ENCODE measurements at places on chromosomes 16 and 17. TPM values are rescaled to one million over a fixed set of nuclear protein-coding genes. Genes with fewer than 3 reads are reported as not detected.
A peak's percentile ranks its signal among the peaks of the same experiment; 100 is the strongest.

Gene SLFN14
- not detected for total RNA-seq

Gene CLEC3A
- not detected for total RNA-seq

Gene CCL4L2
- not detected for total RNA-seq

Gene HBA2
- not detected for total RNA-seq

Gene CAPNS2
- total RNA-seq = not detected

Gene PHKG2
- total RNA-seq = 54.1 TPM

Gene ABCC3
- 0.86 TPM for total RNA-seq

Gene HELZ
- total RNA-seq = 100 TPM

Gene MYCBPAP
- 5.3 TPM for total RNA-seq

GRCh38 chr17:33459078-33459940 is 166.2 kb upstream of the ASIC2 start:
- H3K4me1 ChIP-seq = no peaks in the 10 kb centered on the region
- no peaks in the 10 kb centered on the region for H3K36me3 ChIP-seq
- H3K27ac ChIP-seq = no peak overlapping the region
- DNase-seq = no peak

DNA sequence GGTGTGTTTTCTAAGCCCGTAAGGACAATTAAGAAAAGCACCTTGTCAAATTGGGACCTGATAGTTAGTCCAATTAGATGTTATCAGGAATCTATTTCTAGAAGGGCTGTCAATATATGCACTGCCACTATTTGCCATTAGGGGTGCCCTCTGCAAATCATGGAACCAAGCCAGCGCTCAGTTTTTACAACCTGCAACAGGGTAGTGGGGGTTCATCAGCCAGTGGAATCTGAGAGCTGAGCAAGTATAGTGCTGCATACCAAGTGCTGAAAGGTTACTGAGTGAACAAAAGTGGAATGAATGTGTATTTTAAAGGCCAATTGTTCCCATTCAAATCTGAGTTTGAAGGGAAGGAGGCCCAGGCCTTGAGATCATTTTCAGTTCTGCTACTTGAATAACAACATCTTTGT is 10.4 kb downstream of the PRR11 start:
- peak; percentile 52 for DNase-seq
- H3K4me3 ChIP-seq = no peak overlapping the region
- H3K4me1 ChIP-seq = peaks cover 4% of the 10 kb centered on the region
- H3K27ac ChIP-seq = no peak overlapping the region
- no peaks in the 10 kb centered on the region for H3K36me3 ChIP-seq
- no peaks in the 10 kb centered on the region for H3K27me3 ChIP-seq

- DNase-seq = no peak
- H3K27ac ChIP-seq = no peak overlapping the region
- H3K4me1 ChIP-seq = no peaks in the 10 kb centered on the region
- no peak overlapping the region for H3K4me3 ChIP-seq
Measured at GRCh38 chr17:11353601-11354000, 112.6 kb downstream of the SHISA6 start.

DNA sequence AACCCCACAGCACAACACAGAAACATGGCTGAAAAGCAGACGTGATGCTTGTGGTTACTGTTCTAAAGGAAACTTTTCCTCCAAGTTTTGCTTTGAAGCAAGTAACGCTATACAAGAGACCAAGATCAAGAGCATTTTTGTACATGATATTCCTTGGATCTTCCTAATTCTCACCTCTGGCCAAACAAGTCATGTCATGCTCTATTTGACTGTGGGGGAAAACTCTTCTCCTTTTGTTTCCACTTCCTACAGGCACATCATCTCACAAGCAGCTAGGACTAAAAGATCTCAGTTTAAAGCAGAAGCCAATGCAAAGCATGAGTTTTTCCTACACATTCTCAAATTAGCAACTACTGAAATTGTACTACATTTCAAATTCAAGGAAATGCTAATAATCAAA is 50.7 kb downstream of the CFDP1 start:
- H3K27me3 ChIP-seq = no peaks in the 10 kb centered on the region
- no peak for DNase-seq
- H3K27ac ChIP-seq = no peak overlapping the region
- H3K4me1 ChIP-seq = peaks cover 50% of the 10 kb centered on the region
- no peak overlapping the region for H3K4me3 ChIP-seq

DNA sequence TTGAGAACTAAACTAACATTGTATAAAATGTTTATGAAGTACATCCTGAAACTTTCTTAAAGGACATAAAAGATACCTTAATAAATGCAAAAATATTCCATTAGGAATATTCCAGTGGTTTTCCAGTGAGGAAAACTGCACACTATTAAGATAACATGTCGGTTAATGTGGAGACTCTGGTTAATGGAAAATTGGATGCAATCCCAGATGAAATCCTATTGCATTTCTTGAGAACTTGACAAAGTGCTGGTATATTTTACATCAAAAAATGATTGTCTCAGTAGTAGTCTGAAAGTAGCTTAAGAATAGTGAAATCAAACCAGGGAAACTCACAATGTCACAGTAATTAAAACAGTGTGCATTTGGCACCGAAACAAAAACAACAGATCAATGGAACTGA is 202.5 kb upstream of the MON1B start:
- no peak overlapping the region for H3K4me3 ChIP-seq
- no peaks in the 10 kb centered on the region for H3K27me3 ChIP-seq
- H3K27ac ChIP-seq = no peak overlapping the region
- no peaks in the 10 kb centered on the region for H3K4me1 ChIP-seq

GRCh38 chr17:42365136-42365535 is 23.1 kb downstream of the STAT3 start:
- DNase-seq = no peak
- peaks cover 77% of the 10 kb centered on the region for H3K4me1 ChIP-seq
- H3K4me3 ChIP-seq = no peak overlapping the region
- H3K36me3 ChIP-seq = peaks cover 4% of the 10 kb centered on the region
- no peak overlapping the region for H3K27ac ChIP-seq
- H3K27me3 ChIP-seq = no peaks in the 10 kb centered on the region

DNA sequence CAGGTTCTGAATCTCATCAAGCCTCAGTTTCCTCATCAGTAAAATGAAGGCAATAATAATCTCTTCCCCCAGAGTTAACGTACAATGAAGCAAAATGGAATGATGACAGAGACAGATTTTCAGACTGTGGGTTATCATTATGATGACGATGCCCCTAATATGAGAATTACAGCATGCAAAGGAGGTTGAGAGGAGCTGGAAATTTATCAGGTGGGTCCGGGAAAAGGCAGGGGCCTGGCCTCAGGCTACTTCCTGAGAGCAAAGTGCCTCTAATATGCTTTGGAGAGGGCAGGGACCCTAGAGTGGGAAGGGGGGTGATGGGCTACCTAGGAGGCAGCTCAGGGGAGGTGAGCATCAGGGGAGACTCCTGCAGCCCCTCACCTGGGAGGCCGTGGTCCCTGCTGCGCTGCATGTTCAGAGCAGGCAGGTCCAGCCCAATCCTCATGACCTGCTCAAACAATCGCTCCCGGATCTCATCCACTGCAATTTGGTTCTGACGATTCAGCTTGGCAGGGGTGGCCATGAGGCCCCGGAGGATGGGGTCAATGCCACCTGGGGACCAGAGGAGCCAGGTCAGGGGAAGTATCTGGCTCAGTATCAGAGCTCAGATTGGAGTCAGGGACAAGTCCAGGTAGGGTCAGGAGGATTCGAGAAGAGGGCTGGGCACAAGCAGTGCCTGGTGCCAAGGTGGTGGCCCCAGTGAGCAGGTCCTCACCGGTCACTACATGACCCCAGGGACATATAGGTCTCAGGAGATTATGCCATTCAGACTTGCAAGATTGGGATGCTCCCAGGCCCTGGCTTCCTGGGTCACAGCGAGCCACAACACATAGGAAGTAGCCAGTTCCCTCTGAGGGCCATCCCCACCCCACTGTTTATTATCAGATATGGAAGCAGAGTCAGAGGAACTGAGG is 8.1 kb downstream of the MPO start:
- H3K27me3 ChIP-seq = no peaks in the 10 kb centered on the region
- H3K36me3 ChIP-seq = no peaks in the 10 kb centered on the region
- no peak overlapping the region for H3K4me3 ChIP-seq
- no peak overlapping the region for H3K27ac ChIP-seq
- H3K4me1 ChIP-seq = no peaks in the 10 kb centered on the region
- no peak for DNase-seq

DNA sequence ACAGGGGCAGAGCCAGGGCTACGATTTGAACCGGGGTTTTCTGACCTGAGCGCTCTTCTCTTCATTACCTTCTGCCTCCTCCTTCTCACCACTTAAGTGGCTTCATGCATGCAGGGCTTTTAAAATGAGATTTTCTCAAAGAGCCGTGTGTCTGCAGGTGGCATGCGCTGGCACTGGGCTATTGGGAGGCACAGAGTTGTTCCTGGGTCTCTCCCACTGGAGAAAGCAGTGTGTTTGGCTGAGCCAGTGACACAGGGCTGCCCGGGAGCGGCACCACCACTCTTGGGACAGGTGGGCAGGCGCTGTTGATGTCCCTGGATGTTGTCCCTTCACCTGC is 218.8 kb upstream of the CHMP6 start:
- H3K36me3 ChIP-seq = no peaks in the 10 kb centered on the region
- no peaks in the 10 kb centered on the region for H3K27me3 ChIP-seq
- no peak overlapping the region for H3K4me3 ChIP-seq
- no peak overlapping the region for H3K27ac ChIP-seq

DNA sequence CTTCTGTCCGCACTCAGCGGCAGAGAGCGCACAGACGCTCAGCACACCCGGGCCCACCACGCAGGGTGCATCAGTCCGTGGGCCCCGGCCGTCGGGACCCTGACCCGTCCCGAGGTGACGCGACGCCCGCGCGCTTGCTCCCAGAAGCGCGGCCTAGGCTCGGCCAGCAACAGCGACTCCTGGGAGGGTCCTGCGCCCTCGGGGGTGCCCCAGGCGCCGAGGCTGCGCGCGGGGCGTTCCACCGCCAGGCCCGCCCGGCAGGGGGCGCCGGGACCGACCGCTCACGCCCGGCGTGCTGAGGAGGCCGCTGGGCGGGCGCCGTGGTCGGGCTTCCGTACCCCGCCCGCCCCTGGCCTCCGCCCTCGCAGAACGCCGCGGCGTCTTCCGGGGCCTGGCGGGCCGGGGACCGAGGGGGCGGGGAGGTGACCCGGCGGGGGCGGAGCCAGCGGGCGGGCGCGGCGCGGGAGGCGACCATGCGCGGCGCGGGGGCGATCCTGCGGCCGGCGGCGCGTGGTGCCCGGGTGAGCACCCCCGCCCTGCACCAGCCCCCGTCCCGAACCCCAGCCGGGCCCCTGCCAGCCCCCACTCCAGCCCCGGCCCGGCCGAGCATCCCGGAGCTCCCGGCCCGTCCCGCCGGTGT is at the start of gene CISD3:
TSS of gene CISD3 (plus strand) at position 456 of the 640 bp plus-strand sequence. CDS start at position 474, 18 bp downstream.
- H3K27ac ChIP-seq = peak within 1 kb of the TSS; percentile 72
- no peaks in the 10 kb centered on the region for H3K27me3 ChIP-seq
- peak within 1 kb of the TSS; percentile 67 for H3K4me3 ChIP-seq
- H3K36me3 ChIP-seq = peaks cover 7% of the 10 kb centered on the region
- DNase-seq = peak; percentile 87

GRCh38 chr16:63410594-63410993 is 1374.4 kb upstream of the CDH8 start:
- no peaks in the 10 kb centered on the region for H3K27me3 ChIP-seq
- no peak overlapping the region for H3K27ac ChIP-seq
- no peaks in the 10 kb centered on the region for H3K4me1 ChIP-seq
- no peak overlapping the region for H3K4me3 ChIP-seq
- DNase-seq = no peak
- no peaks in the 10 kb centered on the region for H3K36me3 ChIP-seq

GRCh38 chr16:30187971-30188561 is 4.7 kb downstream of the CORO1A start:
- H3K4me1 ChIP-seq = peaks cover 29% of the 10 kb centered on the region
- H3K27me3 ChIP-seq = no peaks in the 10 kb centered on the region
- peak; percentile 39 for DNase-seq
- peak overlapping the region; percentile 77 for H3K27ac ChIP-seq
- peaks cover 31% of the 10 kb centered on the region for H3K36me3 ChIP-seq

DNA sequence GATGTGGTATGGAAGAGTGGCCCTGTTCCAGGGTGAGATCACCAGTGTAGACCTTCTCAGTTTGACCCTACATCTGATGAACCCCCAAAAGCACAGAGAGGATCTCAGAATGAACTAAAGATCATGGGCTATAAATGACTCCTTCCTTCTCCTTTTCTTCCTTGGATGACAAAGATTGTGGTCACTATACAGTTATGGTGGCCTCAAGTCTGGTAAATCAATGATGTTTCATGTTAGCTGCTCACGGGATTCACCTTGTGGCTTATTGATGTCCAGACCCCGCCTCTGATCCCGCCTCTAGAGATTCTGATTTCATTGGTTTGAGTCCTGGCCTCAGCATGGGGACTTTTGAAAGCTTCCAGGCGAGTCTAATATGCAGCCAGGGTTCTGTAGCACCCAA is 112.2 kb downstream of the PITPNC1 start:
- no peak overlapping the region for H3K27ac ChIP-seq
- DNase-seq = no peak
- H3K4me1 ChIP-seq = peaks cover 48% of the 10 kb centered on the region
- no peaks in the 10 kb centered on the region for H3K36me3 ChIP-seq
- no peak overlapping the region for H3K4me3 ChIP-seq

DNA sequence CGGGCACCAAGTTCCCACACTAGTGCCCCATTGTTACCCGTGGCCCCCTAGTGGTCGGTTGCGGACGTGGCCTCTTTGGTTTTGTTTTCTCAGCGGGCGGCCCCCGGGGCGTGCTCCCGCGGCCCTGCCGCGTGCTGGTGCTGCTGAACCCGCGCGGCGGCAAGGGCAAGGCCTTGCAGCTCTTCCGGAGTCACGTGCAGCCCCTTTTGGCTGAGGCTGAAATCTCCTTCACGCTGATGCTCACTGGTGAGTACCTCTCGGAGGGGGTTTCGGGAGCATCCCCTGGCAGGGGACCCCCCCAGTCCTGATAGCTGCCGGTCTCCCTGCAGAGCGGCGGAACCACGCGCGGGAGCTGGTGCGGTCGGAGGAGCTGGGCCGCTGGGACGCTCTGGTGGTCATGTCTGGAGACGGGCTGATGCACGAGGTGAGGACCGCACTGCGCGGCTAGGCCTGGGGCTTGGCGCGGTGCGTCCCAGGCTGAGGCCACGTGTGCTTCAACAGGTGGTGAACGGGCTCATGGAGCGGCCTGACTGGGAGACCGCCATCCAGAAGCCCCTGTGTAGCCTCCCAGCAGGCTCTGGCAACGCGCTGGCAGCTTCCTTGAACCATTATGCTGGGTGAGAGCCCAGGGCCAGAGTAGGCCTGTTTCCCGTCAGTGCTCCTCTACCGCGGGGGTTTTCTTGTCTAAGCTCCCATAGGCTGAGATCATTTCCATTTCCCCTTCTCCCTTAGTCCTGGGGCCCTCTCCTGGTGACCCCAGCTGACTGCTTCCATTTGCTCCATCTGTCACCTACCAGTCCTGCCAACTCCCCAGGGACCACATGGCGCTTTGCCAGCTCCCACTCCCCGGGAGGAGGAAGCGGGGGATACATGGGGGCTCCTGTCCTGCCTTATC is 1.7 kb downstream of the SPHK1 start:
- H3K36me3 ChIP-seq = no peaks in the 10 kb centered on the region
- H3K4me3 ChIP-seq = peak overlapping the region; percentile 64
- peaks cover 20% of the 10 kb centered on the region for H3K4me1 ChIP-seq
- peak; percentile 83 for DNase-seq
- H3K27me3 ChIP-seq = no peaks in the 10 kb centered on the region

GRCh38 chr17:7207120-7208001 is 12.3 kb downstream of the DLG4 start:
- no peak overlapping the region for H3K4me3 ChIP-seq
- H3K36me3 ChIP-seq = no peaks in the 10 kb centered on the region
- H3K27me3 ChIP-seq = no peaks in the 10 kb centered on the region
- DNase-seq = no peak
- H3K27ac ChIP-seq = no peak overlapping the region

GRCh38 chr16:57042157-57043111 is 49.9 kb upstream of the CPNE2 start:
- H3K27ac ChIP-seq = peak overlapping the region; percentile 73
- H3K36me3 ChIP-seq = peaks cover 57% of the 10 kb centered on the region
- H3K27me3 ChIP-seq = no peaks in the 10 kb centered on the region
- peak overlapping the region; percentile 51 for H3K4me3 ChIP-seq
- H3K4me1 ChIP-seq = peaks cover 83% of the 10 kb centered on the region
